Cortex of kidney (tissue), 1 donor: ENCODE measurements at places on chromosomes 7 and 10.

DNA sequence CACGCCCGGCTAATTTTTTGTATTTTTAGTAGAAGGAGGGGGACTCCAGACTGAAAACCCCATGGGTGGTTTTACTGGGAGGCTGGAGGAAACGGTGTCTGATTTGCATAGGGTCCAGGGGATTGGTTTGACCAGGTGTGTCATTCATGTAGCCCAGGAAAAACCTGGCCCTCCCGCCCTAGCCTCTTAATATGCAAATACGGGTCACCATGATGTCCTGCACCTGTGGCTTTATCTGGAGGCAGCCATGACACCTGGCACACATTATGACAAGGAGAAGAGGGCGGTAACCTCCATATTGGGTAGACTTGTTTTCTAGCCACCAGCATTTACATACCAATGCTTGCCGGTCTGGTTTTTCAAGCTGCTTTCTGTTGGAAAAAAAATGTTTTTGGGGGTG is 68.0 kb downstream of the TRIL start:
- no peak for DNase-seq

- DNase-seq: no peak
Observed at GRCh38 chr7:55022002-55022985, 3.5 kb downstream of the EGFR start.

DNA sequence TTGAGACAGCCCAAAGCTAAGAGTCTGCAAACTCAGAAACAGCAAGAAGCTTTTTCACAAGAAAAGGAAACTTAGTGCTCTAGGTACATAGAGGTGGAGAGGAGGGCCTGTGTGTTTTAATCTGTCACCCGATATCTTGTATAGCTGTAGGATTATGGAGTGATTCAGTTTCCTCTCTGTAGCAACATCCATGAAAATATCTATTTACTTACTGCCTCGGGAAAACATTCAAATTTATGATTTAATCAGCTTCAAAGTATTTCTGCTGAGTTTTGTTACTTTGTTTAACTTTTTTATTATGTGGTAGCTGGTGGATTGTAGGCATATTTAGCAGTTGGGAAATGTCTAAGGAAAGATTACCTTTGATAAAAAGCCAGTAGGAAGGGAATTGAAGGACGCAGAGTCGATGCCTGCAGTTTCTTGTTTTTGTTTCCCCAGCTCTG is 292.0 kb downstream of the CCDC3 start:
- DNase-seq: no peak

GRCh38 chr10:122253605-122254004 is 17.5 kb upstream of the BTBD16 start:
- no peak for DNase-seq

GRCh38 chr7:150324373-150324961 is 1.1 kb upstream of the ACTR3C start:
- no peak for DNase-seq

- no peak for DNase-seq
Observed at GRCh38 chr7:20116869-20117268, 100.3 kb downstream of the MACC1 start.

GRCh38 chr7:5626498-5626897 is 155.0 kb downstream of the RNF216 start:
- no peak for DNase-seq

- no peak for DNase-seq
Observed at GRCh38 chr7:2309889-2310331, 4.3 kb downstream of the SNX8 start.

DNA sequence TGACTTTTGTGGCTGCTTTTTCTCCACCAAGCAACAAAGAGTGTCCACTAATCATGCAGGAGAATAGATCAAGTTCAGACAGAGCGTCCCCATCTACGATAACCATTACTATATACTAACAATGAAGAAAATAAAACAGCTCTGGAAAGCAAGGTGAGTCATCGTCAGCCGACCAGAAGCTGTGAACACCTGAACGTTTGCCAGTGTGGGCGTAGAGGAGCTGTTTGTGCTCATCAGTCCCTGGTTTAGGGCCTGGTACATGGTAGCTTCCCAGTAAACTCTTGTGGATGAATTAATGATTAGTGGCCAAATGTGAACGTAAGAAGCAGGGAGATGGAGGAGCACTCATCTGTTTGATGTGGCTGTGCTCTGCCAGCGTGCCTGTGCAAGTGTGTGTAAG is 180.7 kb downstream of the EVX1 start:
- DNase-seq: no peak

DNA sequence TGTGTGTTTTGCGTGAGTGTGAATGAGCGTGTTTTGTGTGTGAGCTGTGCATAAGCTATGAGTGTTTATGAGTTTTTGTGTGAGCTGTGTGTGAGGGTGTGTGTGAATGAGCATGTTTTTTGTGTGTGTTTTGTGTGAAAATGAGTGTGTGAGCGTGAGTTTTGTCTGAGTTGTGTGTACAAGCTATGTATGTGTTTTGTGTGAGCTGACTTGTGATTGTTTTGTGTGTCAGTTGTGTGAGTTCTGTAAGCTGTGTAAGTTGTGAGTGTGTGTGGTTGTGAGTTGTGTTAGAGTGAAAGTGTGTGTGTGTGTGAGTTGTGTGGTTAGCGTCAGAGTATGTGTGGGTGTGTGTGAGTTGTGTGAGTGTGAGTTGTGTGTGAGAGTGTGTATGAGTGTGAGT is 343.2 kb downstream of the PTPRN2 start:
- DNase-seq: no peak

- DNase-seq: no peak
Observed at GRCh38 chr7:94939395-94939794, 32.0 kb downstream of the PPP1R9A start.

GRCh38 chr7:24129597-24129996 is 154.4 kb upstream of the NPY start:
- no peak for DNase-seq

DNA sequence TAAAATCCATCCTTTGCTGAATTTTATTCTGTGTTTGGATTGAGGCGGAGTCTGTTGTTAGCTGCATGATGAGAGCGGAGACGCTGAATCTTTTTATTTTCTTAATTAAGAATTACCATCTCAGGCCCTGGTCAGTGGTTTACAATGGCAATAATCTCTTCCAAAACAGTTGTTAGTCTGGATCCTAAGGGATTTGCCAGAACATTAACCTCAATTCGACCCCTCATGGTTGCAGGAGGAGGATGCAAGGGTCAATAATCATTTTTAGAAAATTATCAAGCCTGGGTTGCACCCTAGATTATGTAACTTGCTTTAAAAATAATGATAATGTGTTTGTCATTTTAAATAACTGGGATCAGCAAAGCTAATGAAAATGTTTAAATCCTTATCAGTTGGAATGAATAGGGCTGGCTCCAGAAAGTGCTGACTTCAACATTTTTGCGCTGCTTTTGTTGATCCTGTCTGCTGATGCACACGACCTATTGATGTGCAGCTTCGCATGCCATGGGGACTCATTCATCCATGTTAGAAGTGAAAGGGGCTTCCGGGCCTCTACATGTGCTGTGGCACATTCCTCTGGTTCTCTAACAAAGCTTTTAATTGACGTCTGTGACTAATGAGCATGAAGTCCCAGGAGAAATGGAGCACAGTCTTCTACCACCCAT is 80.7 kb upstream of the KIAA1217 start:
- no peak for DNase-seq

DNA sequence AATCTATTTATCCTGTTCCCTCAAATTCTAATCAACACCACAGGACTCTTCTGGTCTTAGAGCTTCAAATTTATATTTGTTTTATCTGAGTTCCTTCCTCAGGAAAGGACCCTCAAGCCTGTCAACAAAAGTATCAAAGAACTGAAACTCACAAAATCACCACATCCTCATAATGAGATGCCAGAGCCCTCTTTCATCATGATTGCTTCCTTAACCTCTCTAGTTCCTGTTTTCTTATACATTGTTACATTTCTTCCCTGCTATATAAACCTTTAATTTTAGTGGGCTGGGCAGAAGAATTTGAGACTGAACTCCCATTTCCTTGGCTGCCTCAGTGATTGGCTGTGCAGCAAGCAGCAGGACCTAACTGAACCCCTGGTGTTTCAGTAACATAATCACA is 189.7 kb downstream of the ZNF248 start:
- no peak for DNase-seq

- DNase-seq: no peak
Observed at GRCh38 chr7:49344556-49344955, 420.2 kb downstream of the CDC14C start.

DNA sequence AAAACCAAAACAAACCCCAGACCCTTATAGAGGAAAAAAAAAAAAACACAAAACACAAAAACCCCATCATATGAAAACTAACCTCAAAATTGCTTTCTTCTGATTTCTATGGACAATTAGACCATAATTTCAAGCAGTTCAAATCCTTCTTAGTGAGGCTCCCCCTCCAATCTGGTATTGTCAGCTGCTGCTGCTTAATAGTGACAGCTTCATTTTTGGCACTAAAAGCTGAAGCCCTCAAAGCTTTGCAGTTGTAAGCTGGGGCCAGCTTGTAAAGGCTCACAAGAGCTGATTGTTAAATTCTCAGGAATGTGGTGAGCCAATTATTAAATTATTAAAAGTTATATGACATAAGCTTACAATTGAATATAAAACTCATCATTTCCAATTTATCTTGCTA is 21.9 kb downstream of the ATXN7L1 start:
- no peak for DNase-seq

DNA sequence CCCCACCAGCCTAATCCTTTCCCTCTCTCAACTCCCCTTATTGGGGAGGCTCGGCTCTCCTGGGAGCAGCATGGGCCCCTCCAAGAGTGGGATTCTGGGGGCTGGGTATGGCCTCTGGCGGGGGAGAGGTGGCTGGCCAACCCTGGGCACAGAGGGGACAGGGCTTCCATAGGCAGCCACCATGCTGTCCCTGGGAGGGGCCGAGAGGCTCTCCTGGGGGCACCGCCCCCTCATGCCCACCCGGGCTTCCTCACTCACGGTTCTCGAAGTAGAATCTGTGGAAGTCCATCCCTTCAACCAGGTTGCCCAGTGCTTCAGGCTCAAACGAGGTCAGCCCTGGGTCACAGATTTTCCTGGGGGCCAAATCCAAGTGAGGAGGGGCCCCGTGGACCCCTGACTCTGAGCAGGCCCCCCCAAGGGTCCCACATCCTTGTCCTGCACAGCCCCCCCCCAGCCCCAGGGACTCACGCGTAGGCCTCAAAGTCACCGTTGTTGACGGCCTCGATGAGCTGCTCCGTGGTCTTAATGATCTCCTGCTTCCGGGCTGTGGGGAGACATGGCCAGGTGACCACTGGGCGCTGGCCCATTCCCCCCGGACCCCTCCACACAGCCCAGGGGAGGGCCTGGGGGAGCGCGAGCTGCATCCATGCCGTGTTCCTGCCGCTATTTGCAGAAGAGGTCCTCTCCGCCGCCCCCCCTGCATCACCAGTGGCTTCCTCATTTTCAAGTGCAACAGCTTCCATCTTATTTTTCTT is 19.8 kb downstream of the YKT6 start:
- no peak for DNase-seq

DNA sequence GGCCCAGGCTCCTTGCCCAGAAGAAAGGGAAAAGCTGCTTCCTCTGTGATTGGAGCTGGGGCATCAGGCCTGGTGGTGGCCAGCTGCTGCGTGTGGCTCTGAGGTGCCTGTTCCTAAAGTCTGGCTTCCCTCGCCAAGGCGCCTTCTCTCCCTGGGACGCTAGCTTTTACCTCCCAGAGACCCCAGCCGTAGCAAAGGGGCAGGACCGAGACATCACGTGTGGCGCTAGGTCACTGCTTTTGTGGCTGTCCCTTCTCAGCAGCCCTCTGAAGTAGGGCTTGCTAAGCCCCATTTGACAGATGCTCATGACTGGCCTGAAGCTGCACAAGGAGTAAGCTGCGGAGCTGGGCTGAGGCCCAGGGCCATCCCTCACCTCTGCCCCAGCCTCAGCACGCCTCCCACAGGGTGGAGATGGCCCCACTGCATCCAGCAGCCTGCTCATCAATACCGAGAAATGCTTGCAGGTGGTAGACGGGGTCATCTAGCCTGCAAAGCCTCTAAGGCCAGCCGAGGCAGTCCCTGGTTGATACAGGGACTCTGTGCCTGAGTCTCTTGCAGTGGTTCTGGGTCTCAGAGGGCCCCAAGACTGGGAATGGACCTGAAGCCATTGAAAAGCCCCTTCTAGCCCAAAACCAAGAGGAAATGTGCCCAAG is 171.2 kb downstream of the LCOR start:
- no peak for DNase-seq

- DNase-seq: no peak
Observed at GRCh38 chr7:85081392-85081791, 105.5 kb downstream of the SEMA3D start.

- DNase-seq: no peak
Observed at GRCh38 chr7:141460781-141461715, 90.2 kb upstream of the AGK start.

GRCh38 chr7:155807789-155808548 is 4.3 kb downstream of the SHH start:
- no peak for DNase-seq
